ENCODE measurements at places on chromosomes 5 and 9.

- DNase-seq, result no peak
Observed at GRCh38 chr9:88739373-88739772, 204.4 kb downstream of the NXNL2 start.

DNA sequence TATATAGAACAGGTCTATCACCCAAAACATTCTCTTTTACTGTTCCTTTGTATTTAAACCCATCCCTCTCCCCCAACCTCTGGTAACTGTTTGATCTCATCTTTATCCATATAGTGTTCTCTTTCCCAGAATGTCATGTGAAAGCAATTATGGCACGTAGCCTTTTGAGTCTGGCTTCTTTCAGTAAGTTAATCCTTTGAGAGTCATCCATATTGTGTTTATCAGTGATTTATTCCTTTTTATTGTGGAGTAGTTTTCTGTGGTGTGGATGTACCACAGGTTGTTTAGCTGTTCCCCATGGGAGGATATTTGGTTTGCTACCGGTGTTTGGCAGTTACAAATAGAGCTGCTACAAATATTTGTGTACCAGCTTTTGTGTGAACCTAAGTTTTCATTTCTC lies 38.0 kb downstream of the HMGXB3 start:
- DNase-seq, result no peak

- DNase-seq, result no peak
Observed at GRCh38 chr9:89664896-89665329, 60.1 kb downstream of the GADD45G start.

- no peak for DNase-seq
Observed at GRCh38 chr5:162664846-162665245, 597.3 kb downstream of the GABRG2 start.
